ENCODE measurements at places on chromosomes 16 and 17.
A peak's percentile ranks its signal among the peaks of the same experiment; 100 is the strongest.

GRCh38 chr17:2184993-2185931, 118.3 kb downstream of the SMG6 start:
- no peak for DNase-seq

GRCh38 chr16:55954906-55955305, 79.7 kb upstream of the CES5A start:
- no peak for DNase-seq

- peak; percentile 85 for DNase-seq
Observed at GRCh38 chr16:1770328-1771187, 785 bp downstream of the NME3 start.

DNA sequence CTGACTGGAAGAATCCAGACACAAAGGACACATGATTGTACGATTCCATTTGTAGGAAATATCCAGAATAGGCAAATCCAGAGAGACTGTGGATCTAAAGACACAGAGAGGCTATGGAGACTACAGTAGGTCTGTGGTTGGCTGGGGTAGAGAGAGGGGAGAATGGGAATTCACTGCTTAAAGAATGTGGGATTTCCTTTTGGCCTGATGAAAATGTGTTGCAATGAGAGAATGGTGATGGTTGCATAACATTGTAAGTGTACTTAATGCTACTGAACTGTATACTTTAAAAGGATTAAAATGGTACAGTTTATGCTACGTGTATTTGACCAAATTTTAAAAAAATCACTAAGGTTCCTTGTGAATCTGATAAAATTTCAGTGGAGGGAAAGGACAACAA, 62.1 kb downstream of the GPRC5B start:
- no peak for DNase-seq

DNA sequence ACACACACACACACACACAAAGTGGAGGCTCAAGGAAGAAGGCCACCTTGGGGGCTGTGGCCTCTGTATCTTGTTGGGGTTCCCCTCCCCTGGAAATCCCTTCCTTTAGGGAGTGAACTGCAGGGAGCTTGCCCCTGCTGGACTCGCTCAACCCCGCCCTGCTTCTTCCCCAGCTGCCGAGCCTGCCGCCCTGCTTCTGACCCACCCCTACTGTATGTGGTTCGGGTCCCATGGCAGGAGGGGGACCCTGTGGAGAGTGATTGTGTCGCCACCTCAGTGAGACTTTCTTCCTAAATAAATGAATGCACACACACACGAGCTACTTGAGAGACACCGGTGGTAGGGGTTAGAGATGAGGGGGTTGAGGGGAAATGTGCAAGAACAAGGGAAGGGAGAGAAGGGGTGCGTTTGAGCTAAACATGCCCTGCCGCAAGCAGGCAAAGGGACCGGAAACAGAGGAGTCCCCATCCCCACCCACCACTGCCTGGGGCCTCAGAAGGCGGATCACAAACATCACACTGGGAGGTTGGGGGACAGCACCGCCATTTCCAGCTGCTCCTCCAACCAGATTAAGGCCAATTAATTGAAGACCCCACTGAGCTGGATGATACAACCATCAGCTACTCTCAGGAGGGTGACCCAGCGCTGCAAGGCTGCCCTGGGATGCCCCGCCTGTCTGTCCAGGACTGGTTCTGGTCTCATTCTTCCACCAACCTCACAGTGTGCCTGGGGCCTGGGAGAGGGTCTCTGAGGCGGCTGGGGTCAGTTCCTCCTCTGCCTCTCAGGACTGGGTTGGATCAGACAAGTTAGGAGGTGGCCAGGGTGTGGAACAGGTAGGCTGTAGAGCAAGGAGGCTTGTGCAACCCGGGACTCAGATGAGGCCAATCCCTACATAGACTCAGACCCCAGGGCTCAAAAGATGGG, 98.9 kb downstream of the SDK2 start:
- no peak for DNase-seq

- DNase-seq = no peak
Observed at GRCh38 chr17:20952183-20952582, 90.6 kb downstream of the USP22 start.

GRCh38 chr16:53433930-53434376, 318 bp upstream of the RBL2 start:
- no peak for DNase-seq

- DNase-seq = no peak
Observed at GRCh38 chr17:77032929-77033328, 107.8 kb upstream of the SEC14L1 start.

GRCh38 chr17:76246080-76247066, 6.1 kb upstream of the RNF157 start:
- DNase-seq = peak; percentile 53

DNA sequence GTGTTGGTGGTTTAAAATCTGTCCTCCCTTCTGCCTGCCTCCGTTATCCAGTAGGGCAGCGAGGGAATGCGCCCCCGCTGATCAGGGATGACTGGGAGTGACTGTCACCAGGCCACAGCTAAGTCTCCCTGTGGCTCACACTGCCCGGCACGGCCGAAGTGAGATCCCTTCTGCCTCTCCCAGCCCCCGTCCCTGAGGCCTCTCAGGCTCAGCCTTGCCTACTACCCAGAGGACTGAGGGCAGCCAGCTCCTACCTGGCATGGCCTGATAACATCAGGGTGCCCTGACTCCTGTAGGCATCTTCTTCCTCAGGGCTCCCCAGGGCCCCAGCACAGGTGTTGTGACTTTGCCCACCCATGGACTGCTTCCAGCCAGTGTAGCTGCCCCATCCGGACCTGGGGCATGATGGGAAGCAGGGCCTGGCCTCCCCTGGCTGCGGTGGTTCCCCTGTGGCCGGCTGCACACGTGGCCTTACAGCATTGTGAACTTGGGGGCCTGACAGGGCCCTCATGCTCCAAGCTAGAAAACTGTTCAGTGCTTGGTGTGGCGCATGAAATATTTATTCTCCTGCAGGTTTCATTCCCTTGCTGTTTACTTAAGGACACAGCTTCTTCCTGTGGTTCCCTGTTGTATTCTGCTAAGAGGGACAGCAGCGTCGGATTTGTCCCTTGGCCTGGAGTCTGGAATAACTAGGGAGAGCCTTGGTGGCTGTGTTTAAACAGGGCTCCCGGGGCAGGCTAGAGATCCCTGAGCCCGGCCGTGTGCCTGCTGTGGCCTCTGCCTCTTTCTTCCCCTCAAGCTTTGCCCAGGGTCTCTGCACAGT, 30.0 kb downstream of the GINS2 start:
- no peak for DNase-seq

DNA sequence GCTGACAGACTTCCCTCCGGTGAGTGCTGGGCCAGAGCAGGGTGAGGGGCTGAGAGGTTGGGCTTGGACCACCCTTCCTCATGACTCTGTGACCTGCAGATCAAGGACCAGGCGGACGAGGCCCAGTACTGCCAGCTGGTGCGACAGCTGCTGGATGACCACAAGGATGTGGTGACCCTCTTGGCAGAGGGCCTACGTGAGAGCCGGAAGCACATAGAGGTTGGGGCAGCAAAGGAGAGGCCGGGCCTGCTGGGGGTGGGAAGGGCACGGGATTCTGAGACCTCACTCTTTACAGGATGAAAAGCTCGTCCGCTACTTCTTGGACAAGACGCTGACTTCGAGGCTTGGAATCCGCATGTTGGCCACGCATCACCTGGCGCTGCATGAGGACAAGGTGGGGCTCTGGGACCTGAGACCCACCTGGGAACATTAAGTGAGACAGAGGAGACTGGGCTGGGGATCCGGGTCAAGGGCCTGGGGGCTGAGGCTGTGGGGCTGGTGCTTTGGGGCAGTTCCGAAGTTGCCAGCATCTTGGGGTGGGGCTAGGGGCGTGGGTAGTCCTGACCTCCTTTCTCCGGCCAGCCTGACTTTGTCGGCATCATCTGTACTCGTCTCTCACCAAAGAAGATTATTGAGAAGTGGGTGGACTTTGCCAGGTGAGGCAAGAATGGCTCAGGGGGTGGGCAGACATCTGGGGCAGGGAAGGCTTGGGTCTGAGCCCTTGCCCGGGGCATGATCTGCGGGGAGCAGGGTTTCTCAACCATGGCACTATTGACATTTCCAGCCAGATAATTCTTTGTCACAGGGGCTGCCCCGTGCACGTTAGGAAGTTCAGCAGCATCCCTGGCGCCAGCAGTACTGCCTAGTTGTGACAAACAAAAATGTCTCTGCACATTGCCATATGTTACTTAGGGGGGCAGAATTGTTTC, 2.2 kb downstream of the BCKDK start:
- DNase-seq = no peak

DNA sequence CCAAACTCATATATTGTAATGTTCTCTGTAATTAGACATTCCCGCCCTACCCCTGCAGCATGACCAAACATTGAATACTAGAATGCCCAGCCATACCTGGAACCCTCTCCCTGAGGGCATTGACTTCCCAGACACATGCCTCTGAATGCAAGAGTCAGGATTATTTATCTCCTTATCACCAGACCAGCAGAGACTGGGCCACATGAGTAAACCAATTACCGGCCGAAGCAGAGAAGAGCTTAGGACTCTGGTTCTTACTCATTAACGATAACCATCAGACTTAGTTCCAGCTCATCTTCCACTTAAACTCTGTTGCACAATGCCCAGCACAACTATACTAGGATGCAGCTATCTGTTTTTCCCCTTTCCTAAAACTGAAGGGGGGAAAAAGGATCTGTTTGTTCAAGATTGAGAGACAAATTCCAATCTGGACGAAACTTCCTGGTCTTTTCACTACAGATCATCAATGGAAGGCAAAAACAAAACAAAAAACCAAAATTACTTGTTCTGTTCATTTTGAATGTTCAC, 88.2 kb upstream of the CORO6 start:
- no peak for DNase-seq

GRCh38 chr17:40597556-40598300, 32.5 kb upstream of the CCR7 start:
- no peak for DNase-seq

DNA sequence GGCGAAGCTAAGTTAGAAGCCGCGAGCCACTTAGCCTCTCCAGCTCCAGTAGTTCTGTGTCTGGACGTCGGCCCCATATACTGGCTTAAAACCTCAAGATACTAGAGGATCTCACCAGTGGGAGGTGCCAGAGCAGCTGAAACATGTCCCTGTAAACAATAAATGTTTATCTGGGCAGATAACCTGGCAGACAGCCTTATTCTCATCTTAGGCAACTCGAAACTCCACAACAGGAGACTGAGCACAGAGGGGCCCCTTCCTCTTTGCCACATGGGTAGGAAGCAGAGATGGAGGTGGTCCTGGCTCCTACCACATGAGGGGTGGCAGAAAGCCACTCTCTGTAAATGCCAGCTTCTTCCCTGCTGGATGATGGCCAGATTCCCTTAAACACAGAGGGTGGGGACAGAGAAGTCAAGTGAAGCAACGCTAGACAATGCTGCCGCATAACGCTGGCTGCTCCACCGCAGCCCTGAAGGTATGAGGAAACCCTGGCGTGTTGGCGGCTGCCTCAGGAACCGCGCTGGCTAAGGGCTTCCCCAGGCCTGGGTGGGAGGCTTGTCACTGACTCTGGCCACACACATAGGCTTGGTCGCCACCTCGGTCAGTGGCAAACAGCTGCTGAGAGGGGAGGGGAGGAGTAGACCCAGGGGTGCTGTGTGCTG, 67.9 kb downstream of the HIC1 start:
- peak; percentile 71 for DNase-seq

DNA sequence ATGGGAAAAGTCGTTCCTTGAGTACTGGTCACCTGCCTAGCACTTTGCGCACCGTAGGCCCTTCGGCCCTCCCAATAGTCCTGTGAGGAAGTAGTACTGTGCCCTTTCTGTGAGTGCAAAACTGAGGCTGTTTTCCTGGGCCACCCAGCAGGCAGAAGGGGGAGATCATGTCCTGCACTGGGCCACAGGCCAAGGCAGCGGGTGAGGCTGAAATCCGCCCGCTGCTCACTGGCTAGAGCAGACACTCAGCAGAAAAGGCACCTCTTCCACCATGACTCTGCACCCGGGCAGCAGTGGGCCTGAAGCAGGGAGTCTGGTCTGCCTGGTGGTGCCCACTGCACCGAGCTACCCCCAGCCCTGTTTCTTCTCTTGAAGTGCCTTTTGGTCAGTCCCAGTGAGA, 20.2 kb downstream of the METTL22 start:
- DNase-seq = no peak

- peak; percentile 80 for DNase-seq
Observed at GRCh38 chr17:80539022-80539641, 5.5 kb upstream of the RPTOR start.

DNA sequence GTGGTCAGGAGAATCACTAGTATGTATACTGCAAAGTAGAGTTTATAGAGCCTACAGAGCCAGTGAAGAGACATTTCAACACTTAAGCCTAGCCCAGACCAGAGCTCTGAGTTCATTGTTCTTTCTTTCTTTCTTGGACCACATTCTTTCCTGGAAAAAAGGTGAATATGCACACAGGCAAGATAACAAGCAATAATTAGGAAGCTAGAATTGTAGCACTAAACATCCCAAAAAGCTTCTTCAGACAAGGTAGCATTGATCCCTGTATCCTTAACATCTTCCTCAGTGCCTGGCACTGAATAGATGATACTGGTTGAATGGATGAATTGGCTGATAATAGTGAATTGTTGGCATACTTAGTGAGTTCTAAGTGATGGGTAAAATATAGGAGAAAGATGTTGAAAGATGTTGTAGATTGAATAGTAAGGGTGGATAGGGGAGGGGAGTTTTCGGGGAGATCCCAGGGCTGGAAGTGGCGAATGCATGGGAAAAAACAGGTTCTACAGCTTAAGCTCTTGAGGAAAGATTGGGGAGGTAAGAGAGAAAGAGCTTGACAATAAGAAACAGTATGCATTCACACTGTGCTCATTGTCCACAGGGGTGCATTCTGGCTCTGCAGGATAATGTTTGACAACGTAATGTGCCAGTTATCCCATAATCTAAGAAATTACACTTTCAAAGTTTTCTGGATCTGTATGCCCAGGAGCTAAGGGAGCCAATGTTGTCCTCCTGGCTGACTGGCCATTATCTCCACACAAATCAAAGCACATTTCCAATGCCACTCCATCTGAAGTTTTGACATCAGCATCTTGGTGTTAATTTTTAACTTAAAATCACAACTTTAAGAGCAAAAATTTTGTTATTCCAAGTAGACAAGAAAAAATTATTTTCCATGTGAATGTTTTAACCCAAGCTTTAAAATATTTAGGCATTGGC, 35.6 kb downstream of the TUBD1 start:
- DNase-seq = peak; percentile 54

DNA sequence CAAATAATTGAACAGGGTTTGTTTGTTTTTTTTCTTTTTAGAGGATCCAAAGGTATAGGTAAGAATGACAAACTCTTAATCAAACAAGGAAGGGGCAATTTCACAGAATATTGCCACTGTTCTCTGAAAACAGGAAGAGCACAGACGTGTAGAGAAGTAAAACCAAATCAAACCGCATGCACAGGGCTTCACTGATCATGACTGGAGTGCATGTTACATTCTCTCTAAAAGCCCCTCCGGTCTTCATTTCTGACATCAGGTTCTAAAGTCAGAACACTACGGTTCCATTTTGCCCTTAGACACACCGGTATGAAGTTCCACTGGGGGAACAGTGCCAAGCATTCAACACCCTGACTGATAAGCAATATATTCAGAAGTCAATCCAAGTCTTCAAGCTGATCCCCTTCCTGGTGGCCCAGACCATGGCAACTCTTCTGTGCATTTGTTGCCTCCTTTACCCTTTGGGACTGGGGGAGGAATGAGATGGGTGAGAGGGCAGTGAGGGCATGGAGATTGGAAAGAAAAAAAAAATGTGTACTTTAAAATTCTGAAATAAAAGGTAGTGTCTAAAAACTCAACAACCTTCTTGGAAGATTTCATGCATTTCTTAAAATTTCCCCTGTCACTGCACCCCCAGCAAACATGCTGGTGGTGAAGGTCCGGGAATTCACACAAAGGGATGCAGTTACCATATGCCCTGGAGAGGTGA, 1.4 kb downstream of the MMD start:
- DNase-seq = no peak

- no peak for DNase-seq
Observed at GRCh38 chr16:1338855-1339675, 5.6 kb downstream of the BAIAP3 start.

- no peak for DNase-seq
Observed at GRCh38 chr16:66229651-66230050, 136.8 kb upstream of the CDH5 start.

Data from endodermal cell (in vitro differentiated cells).